ENCODE measurements at places on chromosomes 6 and 20.

- no peak for DNase-seq
Observed at GRCh38 chr6:34570066-34570833, 14.1 kb upstream of the SPDEF start.

DNA sequence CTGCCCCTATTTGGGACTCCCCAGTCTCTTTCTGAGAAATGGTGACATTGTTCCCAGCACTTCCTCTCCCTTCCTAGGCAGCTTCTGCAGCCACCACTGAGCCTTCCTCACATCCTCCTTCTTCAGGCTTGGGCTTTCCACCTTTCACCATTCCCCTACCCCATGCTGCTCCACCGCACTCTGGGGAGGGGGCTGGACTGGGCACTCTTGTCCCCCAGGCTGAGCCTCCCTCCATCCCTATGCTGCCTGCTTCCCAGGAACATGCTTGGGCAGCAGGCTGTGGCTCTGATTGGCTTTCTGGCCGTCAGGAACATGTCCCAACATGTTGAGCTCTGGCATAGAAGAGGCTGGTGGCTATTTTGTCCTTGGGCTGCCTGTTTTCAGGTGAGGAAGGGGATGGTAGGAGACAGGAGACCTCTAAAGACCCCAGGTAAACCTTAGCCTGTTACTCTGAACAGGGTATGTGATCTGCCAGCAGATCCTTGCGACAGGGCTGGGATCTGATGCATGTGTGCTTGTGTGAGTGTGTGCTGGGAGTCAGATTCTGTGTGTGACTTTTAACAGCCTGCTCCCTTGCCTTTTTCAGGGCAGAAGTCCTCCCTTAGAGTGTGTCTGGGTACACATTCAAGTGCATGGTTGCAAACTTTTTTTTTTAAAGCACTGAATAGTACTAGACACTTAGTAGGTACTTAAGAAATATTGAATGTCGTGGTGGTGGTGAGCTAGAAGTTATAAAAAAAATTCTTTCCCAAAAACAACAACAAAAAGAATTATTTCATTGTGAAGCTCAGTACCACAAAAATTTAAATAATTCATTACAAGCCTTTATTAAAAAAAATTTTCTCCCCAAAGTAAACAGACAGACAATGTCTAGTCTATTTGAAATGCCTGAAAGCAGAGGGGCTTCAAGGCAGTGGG, 2.1 kb upstream of the CDKN1A start:
- no peak for DNase-seq

DNA sequence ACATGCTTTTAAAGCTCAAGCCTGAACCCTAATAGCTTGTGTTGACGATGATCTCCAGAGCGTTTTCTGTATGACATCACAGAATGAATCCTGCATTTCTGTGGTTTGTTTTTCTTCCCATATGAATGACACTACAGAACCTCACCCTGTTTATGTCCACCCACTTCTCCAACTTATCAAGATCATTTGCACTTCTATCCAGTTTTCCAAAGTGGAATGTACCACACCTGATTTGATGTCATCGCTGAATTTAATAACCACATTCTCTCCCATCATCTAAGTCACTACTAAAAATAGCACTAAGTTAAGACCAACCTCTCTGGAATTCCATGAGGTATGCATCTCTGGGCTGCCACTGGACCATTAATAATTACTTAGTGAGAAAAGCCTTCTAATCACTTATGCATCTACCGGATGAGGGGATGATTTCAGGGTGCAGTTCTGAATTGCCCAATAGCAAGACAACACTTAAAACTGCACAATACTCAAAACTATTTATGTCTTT, 33.3 kb upstream of the CITED2 start:
- no peak for DNase-seq

GRCh38 chr20:41147767-41148191, 10.4 kb downstream of the PLCG1 start:
- DNase-seq: peak; percentile 76

- peak; percentile 10 for DNase-seq
Observed at GRCh38 chr6:110816677-110817076, 1.4 kb upstream of the CDK19 start.

- DNase-seq: no peak
Observed at GRCh38 chr20:64176971-64177370, 12.7 kb downstream of the MYT1 start.

DNA sequence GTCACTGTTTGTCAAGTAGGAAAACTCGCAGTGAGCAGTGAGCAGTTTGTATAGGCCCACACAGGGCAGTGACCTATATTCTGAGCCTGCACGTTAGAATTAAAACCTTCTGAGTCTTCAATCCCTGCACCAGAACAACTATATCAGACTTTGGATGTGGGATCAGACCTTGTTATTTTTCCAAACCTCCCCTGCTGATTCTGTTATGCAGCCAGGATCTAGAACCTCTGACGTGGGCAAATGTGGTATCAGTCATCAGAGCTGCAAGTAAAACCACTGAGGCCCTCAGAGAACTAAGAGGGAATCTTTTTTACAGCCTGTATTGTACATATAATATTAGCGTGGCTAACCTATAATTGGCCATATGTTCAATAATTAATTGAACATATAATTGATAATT, 32.0 kb upstream of the AKAP7 start:
- no peak for DNase-seq

- no peak for DNase-seq
Observed at GRCh38 chr20:2465100-2465499, 5.5 kb downstream of the SNRPB start.

DNA sequence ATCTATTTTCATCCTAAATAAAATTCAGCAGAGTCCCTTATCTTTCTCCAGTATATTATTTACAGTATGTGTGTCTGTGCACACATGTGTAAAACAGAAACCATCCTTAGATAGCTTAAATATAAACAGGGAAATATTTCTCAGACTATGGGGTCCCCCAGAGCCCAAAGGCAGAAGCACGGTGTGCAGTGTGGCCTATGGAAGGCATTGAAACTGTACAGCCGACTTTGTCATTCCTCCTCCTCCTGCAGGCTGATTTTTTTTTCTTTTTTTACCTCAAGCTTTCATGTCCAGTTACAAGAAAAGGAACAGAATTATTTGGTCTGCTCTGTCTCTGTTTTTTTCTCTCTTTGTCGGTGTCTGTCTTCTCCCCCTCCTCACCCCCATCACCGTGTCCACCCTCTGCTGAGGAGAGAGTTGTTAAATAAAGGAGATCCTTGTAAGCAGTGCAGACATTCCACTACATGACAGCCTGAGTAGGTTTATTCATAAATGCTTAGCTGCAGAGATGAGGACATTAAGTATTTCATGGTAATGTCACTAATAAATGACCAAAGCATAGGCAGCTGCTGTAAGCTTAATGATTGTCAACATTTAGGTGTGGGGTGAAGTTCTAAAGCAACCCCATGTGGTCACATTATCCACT, 31.8 kb upstream of the SLC35D3 start:
- DNase-seq: no peak

DNA sequence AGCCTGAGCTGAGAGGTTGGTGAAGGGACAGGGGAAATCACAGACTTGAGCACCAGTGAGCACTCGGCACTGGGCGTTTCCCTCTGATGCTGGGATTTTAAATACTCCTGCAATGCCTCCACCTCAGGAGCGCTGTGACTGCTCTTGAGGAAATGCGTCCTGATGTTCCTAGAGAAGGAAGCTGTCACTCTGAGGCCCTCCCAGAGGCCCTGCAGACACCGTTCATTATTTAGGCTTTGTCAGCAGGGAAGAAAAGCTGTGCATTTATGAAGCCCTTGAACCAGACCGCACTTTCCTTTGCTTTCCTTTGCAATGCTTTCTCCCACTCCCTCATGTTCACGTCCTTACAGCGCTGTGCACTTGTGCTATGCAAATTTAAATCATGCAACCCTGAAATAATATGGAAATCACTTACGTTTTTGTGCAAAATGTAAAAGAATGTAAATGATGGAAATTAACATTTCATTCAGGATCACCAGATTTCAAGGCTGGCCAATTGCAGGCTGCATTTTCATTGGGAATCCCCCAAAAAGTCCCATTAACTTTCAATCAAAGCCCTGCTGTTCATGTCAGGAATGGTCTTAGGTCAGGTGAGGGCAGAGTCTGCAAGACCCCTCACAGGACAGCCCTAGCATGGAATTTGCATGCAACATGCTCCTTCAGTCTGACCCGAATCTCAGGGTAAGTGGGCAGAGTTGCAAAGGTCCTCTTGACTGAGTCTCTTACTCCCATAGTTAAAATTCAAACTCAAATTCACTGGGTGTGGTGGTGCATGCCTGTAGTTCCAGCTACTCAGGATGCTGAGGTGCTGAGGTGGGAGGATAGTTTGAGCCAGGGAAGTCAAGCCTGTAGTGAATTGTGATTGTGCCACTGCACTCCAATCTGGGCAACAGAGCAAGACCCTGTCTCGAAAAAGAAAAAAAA, 45.8 kb upstream of the SYNDIG1 start:
- no peak for DNase-seq

- DNase-seq: no peak
Observed at GRCh38 chr6:105869835-105870440, 216.2 kb upstream of the PRDM1 start.
